ENCODE measurements at places on chromosomes 1 and 21. TPM values are rescaled to one million over a fixed set of nuclear protein-coding genes. Genes with fewer than 3 reads are reported as not detected.

Gene OR6N1
- polyA plus RNA-seq, result not detected

Gene GPR37L1
- polyA plus RNA-seq, result 1.8 TPM

Gene CDK18
- polyA plus RNA-seq, result 10.8 TPM

Gene KLF18
- under 0.01 TPM for polyA plus RNA-seq

Gene KCNE2
- polyA plus RNA-seq, result not detected

Gene MFAP2
- 7.4 TPM for polyA plus RNA-seq

Gene SGIP1
- not detected for polyA plus RNA-seq

Gene RNU1-4
- polyA plus RNA-seq, result not detected

Gene GBP6
- polyA plus RNA-seq, result 0.60 TPM

Gene KRTAP11-1
- not detected for polyA plus RNA-seq

Gene SLC27A3
- 1.6 TPM for polyA plus RNA-seq

Gene AMY1B
- polyA plus RNA-seq, result not detected

Gene GJC2
- polyA plus RNA-seq, result 0.99 TPM

Gene S100A10
- 1,816 TPM for polyA plus RNA-seq

Gene GBP5
- polyA plus RNA-seq, result 19.3 TPM

Gene SCMH1
- 24.9 TPM for polyA plus RNA-seq

Gene RORC
- polyA plus RNA-seq, result 7.1 TPM

Gene DNAJC28
- polyA plus RNA-seq, result 3.7 TPM

Gene CYB561D1
- 3.9 TPM for polyA plus RNA-seq

Gene IKBKE
- polyA plus RNA-seq, result 23.2 TPM

Gene PARP1
- 18.6 TPM for polyA plus RNA-seq

Gene KIF14
- 0.46 TPM for polyA plus RNA-seq

Gene VAV3
- polyA plus RNA-seq, result 72.1 TPM

Gene NCF2
- polyA plus RNA-seq, result 6.0 TPM

Gene OR2T33
- polyA plus RNA-seq, result not detected

Gene CD247
- polyA plus RNA-seq, result 0.92 TPM

Gene TMPRSS2
- 434 TPM for polyA plus RNA-seq

Gene ABCG1
- 8.1 TPM for polyA plus RNA-seq

Gene SLC25A34
- 16.0 TPM for polyA plus RNA-seq

Gene TLCD4
- 12.0 TPM for polyA plus RNA-seq

Gene GJB4
- 0.39 TPM for polyA plus RNA-seq

Gene HSPB7
- polyA plus RNA-seq, result 7.2 TPM

Gene TSTD1
- polyA plus RNA-seq, result 115 TPM

Gene NBPF12
- 2.4 TPM for polyA plus RNA-seq

Gene HSPG2
- polyA plus RNA-seq, result 104 TPM

Gene PCP4
- polyA plus RNA-seq, result not detected

Gene ADGRL4
- 4.4 TPM for polyA plus RNA-seq

Gene KCNJ6
- under 0.01 TPM for polyA plus RNA-seq

Gene FLG2
- polyA plus RNA-seq, result not detected

Gene CSMD2
- under 0.01 TPM for polyA plus RNA-seq

Gene PRRX1
- polyA plus RNA-seq, result 3.0 TPM

Gene SYCP1
- polyA plus RNA-seq, result not detected

Gene IBA57
- polyA plus RNA-seq, result 4.8 TPM

Gene CD1E
- not detected for polyA plus RNA-seq

Gene FMO4
- 3.4 TPM for polyA plus RNA-seq

Gene LY9
- 12.8 TPM for polyA plus RNA-seq

Gene ETNK2
- 6.6 TPM for polyA plus RNA-seq

Gene HSD3B1
- not detected for polyA plus RNA-seq

Gene MEGF6
- 9.8 TPM for polyA plus RNA-seq

Gene SPRR1B
- not detected for polyA plus RNA-seq

Gene COL24A1
- polyA plus RNA-seq, result not detected

Gene EGLN1
- 18.0 TPM for polyA plus RNA-seq

Gene CD1B
- not detected for polyA plus RNA-seq

Gene HNRNPCL1
- not detected for polyA plus RNA-seq

Gene VSIG8
- polyA plus RNA-seq, result not detected

Gene MFSD2A
- 2.1 TPM for polyA plus RNA-seq

Gene SPRR2A
- 0.42 TPM for polyA plus RNA-seq

Gene DYNLT5
- polyA plus RNA-seq, result not detected

Gene DMRTA2
- not detected for polyA plus RNA-seq

Measured in sigmoid colon (tissue), 7 donors.